ENCODE measurements at places on chromosomes 16 and 17.

GRCh38 chr17:50604513-50604912, 30.2 kb upstream of the ABCC3 start:
- no peak for DNase-seq

- DNase-seq: no peak
Observed at GRCh38 chr17:10119203-10120108, 79.0 kb downstream of the GAS7 start.

GRCh38 chr16:86414991-86415740, 95.2 kb upstream of the FOXF1 start:
- no peak for DNase-seq

DNA sequence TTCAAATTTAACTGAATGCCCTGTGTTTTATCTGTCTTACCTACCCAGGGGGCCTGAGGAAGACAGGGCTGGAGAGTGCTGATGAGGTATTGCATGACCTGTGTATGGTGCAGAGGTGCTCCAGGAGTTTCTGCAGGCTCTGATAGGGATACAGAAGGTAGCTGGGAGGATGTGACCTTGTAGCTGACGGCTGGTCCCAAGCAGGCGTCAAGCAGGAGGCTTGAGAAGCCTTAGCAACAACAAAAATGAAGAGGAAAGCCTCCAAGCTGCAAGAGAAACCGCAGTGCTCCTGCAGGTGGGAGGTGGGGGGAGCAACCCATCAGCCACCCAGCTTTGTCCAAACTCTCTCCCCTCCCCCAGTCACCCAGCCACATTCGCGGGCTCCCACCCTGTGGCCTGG, 40.4 kb downstream of the LAT start:
- no peak for DNase-seq

DNA sequence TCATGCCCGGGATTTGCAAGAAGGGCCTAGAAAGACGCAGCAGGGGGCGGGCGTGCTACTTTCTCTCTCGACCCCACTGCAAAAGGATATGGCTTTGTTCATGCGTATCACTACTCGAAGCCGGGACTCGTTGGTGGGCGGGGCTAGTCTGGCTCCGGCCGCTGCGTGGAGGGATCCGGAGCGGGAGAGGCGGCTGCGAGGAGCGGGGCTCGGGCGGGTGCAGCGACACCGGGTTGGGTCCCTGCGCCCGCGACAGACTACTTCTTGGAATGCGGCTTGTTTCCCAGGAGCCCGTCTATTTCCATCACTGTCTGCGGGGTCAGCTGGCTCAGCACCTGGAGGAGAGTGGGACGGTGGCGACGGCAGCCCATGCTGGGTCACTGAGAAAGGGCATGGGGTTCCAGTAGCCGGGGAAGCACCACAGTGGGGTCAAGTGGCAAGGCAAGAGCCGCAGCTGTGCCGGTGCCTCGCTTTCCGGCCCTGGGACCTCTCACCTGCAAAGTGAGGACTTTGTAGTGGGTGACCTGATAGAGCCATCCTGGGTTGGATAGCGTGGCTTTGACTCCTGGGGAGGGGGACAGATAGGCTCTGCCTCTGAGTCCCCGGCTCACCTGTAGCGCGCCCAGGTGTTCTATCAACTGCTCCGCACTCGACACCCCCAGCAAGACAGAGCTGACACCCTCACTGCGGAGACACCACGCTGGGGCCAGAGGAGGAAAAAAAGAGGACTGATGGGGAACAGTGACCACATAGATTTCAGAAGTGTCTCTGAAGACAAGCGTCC, 6.6 kb downstream of the KCNAB3 start:
- peak; percentile 88 for DNase-seq

DNA sequence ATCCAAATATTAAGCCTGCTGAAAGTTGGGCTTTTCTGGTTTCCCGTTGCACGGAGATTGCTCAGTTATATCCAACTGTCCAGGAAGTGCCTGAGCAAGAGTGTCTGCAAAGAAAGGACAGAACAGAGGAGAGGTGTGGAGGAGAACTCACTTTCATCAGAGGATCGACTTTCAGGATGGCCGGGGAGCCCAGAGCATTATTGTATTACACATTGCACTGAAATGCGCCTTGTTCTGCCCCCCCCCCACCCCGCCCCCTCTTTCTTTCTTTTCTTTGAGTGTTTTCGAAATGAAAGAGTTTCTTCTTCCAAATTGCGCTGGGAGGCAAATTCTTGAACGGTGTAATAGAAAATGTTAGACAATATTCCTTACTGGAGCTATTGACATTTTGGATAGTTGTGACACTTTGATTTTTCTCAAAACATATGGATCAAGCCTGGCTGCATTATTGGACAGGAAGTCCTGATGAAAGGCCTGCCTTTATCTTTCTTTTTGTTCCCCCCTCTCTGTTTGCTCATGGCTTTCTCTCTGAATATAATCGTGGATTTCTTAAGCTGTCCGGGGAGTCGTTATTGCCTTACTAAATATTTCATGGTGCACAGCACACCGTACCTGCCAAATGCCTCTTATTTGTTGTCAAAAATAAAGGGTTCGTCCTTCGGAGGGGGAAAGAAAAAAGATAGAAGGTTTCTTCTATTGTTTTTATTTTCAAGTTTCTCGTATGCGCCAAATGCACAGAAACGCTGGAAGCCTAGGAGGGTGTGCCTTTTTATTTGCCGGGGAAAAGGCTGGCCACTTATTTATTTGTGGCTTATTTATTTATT, 110.8 kb downstream of the IRX3 start:
- DNase-seq: no peak

DNA sequence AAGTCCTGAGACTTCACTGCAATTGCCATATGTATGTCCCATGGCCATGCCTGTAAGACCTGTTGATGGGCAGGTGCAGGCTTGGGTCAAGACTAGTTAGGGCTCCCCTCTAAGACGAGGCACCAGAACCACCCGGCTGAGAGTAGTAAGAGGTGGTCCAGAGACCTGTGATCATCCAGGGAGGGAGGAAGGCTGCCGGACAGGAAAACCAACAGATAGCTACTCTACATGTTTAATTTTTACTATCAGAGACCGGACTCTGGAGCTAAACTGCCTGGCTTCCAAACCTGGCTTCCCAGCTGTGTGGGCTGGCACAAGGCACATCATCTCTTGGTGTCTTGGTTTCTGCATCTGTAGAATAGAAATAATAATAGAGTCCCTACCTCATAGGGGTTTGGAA, 73.0 kb downstream of the ERCC4 start:
- no peak for DNase-seq

All from activated CD4-positive, alpha-beta T cell treated with anti-CD3 and anti-CD28 coated beads for 48 hours (primary cell).